Neuronal stem cell (in vitro differentiated cells): ENCODE measurements at places on chromosomes 2 and 18.

DNA sequence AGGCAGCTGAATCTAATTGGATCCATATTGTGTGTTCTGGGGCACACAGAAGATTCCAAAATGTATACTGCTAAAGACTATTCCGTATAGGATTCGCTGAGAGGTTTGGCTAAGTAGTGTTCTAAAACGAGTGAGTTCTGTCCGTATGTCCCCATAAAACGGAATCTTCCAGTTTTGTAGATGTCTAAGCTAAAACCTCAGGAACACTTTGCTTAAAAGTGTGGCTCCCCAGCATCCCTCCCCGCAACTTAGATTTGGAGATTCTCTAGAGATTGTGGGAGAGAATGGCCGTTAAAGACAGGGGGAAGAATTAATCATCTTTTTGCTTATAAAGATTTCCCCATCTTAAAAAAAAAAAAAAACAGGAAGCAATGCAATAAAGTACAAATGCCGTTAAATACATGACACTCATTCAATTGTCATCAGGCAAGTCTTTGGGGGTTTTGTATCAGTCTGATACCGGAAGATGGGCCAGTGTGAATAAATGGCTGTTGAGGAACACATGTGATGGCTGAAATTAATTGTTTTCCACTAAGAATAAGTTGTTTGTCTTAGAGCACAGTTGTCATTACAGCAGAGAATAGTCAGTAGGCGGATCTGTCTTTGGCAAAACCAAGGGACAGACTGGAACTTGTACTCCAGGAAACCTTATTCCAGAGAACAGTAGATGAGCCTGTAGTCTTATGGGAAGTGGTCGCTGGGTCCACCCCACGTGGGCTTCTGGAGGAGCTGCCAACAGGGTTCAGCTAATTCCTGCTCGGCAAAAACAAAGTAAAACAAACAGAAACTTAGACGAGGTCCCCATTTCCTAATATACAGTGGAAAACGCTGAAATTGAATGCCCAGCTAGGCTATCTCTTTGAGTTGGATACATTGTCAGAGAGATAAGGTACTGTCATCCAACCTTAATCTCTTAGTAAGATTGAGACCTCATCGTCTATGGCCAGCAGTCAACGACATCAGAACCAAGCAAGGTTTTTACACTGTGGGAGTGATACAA is 1.7 kb downstream of the EMILIN2 start:
- DNase-seq = no peak

GRCh38 chr2:152395103-152395502 is 60.1 kb downstream of the FMNL2 start:
- DNase-seq = no peak

DNA sequence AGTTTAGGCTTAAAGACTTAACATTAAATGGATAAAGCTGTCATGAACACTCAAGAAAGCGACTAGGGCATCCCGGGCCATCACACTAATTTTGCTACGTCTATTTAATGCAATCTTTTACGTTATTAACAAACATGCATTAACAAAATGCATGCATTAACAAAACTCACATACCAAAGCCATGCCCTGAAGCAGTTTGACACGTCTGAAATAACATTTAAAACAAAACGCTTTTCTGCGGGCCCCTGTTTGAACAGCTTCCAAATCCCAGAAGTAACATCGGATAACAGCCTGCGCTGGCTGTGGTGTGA is 458 bp downstream of the B4GALT6 start:
- DNase-seq = no peak

DNA sequence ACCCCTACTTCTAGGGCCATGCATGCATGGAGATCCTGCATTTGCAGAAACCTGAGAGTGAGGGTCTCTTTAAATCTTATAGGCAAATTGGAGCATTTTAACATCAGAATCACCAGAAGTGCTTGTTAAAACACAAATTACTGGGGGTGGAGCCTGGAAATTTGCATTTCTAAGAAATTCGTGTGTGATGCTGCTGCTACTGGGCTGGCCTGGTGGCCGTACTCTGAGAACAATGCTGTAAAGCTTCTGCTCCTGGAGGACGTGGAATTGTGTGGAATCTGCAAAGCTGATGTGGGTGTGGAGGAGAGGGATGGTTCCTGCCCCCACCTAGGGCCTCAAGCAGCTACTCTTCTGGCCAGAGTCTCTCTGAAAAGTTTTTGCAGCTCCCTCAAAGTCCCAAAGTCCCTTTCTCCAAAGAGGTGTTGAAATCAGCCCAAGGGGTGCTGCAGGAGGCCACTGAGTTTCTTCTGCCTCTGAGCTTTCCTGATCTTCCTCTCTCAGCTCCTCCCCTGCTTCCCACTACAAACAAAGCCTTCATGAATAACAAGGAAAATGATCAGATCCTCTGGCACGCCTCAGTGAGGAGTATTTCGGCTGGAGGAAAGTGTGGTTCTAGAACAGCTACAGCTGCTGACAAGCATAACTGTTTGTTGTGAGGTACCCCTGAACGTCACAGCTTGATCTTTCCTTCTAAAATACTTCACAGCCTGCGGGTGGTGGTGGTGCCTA is 508.3 kb downstream of the CNTNAP5 start:
- no peak for DNase-seq

DNA sequence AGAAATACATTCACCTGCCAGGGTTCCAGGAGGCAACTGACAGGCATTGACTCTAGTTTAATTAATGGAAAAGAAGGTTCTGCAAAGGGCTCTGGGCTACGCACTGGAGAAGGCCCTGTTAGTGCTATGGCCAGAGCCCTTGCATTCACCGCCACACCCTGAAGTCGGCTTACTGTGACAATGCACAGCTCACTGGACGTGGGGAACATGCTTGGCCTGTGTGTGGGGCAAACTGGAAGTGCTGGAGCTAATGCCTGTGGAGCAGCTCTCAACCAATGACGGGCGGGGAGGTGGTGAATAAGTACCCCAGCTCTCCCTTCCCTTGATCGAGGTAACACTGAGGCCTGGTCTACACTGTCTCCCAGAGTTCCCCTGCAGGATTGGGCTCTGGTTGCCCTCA is 209.8 kb downstream of the HAUS1 start:
- DNase-seq = no peak

DNA sequence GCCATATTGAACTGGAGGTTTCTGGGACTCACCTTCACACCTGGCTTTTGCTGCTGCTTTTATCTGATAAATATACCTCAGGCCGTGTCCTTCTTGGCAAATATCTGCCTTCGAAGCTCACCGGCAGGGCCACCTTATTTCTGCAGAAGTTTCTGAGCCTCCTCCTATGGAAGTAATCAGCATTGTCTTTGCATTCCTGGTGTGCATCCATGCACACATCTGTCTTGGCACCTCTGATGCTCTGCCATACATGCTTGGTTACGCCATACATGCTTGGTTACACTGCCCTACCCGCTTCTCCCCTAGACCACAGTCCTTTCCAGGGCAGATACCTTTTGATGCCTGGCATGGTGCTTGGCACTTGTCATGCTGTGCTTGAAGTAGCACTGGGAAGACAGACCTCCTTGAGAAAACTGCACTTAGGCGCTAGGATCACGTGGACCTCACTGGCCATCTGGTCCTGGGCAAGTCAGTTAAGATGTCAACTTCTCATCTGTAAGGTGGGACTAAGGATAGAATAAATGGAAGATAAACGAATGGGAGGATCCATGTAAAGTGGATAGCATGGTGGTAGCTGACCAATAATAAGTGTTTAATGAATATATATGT is 66.8 kb downstream of the ZNF236 start:
- DNase-seq = no peak

- no peak for DNase-seq
Measured at GRCh38 chr2:120977582-120978358, 242.1 kb downstream of the GLI2 start.
